ENCODE measurements at places on chromosomes 3 and 15.
A peak's percentile ranks its signal among the peaks of the same experiment; 100 is the strongest.

- DNase-seq = no peak
Observed at GRCh38 chr3:51712038-51712420, 5.2 kb downstream of the GRM2 start.

- no peak for DNase-seq
Observed at GRCh38 chr15:79657722-79658121, 225.6 kb downstream of the MINAR1 start.

GRCh38 chr15:59313641-59314332 lies 58.9 kb downstream of the MYO1E start:
- no peak for DNase-seq

DNA sequence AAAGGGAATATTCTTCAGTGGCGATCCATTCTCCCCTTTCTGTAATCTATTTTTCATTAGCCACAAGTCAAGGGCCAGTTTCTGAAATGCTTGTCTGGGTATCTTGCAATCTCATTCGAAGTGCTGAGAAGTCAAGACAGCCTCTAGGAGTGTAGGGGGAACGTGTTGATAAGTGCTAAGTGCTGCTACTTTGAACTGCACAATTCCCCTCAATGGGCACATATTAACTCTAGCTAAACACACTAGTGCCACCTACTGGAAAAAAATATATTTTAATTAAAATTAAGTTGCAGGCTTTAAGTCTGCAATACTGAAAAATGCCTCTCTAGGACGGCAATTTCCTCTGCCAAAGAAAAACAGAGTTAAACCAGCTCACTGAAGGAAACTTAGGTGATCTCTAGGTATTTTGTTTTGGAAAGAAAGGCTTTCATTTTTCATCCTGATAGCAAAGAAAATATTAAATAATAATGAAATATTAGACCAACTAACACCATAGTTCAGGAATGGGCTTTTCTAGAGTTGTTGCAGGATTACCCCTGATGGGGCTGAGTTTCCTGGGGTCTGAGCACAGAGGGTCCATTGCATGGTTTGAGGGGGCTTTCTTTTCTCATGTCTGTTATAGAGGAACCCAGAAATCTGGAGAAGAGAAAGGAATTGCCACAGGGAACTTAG lies 181.9 kb upstream of the KBTBD8 start:
- no peak for DNase-seq

- no peak for DNase-seq
Observed at GRCh38 chr3:114929971-114930732, 216.9 kb downstream of the ZBTB20 start.

DNA sequence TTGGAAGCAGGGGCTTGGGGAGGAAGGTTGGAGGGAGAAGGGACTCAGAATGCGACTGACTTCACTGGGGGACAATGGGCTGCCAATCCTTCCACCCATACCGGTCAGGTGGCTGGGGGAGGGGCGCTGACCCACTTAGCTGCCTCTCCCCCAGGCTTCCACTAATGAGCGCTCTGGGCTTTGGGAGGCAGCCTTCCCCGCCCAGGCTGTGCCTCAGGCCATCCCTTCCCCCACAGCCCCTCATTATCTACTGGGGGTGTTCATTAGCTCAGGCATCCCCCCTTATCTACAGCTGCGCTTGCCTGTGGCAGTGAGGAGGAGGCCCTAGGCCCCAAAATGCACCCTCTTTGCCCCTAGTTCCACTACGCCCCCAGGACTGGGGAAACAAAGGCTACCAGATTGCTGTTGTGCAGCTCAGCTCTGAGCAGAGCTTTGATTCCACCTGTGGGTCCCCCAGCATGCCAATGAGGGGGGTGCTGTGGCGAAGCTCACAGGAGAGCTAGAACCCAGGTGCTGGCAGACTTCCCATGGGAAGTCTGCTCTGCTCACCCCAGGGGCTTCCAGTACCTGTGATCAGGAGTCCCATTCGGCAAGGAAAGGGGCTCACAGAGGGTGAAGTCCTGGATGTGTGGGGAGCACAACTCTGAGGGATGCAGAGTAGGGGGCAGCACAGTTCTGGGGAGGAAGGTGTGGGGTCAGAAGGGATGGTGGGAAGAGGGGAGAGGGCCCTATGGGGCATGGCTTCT lies 29.4 kb upstream of the SEMA3F start:
- DNase-seq = no peak

DNA sequence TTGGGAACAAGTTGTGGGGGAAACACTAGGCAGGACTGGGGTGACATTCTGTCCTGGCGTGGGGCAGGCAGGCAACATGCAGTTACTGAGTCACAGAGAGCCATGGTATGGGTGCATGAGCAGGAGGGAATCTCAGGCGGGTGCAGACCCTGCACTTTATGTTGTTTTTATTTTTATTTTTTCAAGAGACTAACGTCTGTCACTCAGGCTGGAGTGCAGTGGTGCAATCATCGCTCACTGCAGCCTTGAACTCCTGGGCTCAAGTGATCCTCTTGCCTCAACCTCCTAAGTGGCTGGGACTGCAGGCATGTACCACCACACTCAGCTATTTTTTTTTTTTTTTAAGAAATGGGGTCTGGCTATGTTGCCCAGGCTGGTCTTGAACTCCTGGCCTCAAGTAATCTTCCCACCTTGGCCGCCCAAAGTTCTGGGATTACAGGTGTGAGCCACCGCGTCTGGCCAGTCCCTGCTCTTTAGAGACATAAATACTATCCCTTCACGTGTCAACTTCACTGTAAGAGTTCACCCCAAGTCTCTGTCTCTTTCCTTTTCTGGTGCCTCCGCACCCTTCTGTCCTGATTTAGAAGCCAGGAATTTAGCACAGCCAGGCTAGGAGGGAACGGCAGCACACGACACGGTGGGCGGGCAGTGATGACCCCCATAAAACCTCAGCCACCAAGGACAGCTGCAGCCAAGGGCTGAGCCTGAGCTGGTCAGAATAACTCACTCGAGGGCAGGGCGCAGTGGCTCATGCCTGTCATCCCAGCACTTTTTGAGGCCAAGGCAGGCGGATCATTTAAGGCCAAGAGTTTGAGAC lies 72.8 kb upstream of the IQSEC1 start:
- no peak for DNase-seq

DNA sequence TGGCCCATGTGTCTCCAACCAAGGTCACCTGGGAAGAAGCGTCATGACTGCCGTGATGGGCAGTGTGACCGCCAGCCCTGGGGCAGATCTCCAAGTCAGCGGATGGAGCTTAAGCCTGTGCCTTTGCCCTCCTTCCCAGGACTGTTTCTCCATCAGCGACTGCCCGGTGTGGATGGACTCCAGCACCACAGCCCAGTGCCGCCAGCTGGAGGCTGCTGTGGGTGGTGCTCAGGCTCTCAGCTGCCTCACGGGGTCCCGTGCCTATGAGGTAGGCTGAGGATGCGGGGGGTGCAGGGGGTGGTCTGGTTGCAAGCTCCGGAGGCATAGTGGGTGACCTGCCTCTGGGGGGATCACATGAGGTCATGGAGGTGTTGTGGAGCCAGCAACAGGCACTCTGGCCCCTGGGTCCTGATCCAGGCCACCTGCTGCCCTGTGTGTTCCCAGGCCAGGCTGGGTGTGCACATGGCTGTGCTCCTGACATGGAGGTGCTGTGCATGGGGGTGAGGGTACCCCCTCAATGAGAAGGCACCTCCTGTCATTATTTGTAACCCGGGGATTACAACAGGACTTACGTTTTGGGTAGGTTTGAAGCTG lies 19.0 kb downstream of the XYLB start:
- DNase-seq = no peak

GRCh38 chr3:67083277-67083676 lies 85.2 kb downstream of the KBTBD8 start:
- DNase-seq = peak; percentile 11

DNA sequence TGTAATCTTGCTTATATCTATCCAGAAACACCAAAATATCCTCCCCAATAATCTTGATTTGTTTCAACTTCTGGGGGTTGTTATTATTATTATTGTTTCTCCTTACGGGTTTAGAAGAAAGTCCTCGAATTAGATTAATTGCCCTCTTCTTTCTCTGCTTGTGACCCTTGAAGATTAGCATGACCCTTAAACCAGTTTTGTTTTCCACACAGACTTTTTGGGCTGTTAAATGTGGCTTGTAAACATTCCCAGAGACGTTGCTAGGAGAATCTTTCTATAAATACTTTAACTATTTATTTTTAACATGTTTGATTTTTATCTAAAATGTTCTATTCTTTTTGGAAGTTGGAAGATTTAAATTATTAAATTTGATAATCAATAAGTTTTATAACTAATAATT lies 4.3 kb upstream of the SUCNR1 start:
- DNase-seq = no peak

GRCh38 chr3:62135741-62136140 lies 237.6 kb downstream of the FEZF2 start:
- no peak for DNase-seq

DNA sequence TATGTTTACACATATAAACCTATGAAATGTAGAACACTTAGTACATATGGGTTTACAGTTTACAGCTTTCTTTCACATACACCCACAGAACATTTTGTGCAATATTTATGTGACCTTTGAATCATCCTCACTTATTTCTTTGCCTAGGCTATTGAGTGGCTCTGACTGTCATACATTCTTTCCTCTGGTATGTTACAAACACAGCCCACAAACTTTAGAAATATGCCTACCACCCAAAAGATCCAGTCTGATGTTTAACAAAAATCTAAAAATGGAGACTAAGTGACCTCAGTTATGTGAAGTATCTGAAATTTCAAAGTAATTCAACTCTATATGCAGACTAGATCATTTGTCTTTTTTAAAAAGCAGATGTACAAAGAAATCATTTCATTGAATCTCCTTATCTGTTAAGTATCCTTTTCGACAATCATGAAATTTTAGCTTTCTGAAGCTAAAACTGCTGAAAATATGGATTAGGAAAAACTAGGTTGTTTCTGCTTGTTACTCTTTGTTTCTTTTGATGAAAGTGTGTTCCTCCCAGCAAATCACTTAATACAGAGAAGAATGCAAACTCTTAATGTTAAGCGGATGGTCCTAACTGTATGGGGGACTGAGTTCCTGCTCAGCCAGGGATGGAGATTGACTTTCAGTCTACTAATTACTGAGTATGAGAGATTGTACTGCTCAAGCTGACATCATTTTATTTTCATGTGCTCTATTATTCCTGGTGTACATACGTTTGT lies 27.7 kb downstream of the CCDC54 start:
- no peak for DNase-seq

DNA sequence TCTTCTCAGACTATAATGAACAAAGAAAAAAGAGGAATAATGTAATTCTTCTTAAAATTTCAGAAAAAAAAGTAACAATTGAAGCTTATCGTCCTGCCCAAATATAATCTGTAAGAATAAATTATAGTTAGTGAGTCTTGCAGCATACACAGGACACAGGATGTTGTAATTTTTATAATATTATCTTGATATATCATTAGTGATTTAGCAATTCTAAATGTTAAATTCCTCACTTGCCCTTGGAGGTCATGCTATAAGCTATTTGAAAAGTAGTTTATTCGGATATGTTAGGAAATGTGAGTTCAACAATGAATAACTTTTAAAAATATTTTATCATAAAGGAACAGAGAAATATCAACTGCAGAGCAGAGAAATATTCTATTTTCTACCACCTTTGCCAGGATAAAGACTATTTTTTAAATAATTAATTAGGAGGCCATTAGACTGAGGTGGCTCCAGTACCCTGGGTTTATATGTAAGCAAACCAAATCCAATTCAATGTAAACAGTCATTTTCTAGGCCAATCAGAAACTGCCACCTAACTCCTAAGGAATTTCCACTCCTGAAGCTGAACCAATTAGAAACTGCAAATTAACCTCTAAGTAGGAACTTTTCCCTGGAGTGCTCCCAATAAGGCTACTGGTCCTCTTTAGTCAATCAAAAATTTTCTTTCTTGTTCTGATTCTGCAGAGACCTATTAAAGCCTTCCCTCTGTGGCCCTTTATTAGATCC lies 1109.3 kb downstream of the ROBO2 start:
- DNase-seq = no peak

DNA sequence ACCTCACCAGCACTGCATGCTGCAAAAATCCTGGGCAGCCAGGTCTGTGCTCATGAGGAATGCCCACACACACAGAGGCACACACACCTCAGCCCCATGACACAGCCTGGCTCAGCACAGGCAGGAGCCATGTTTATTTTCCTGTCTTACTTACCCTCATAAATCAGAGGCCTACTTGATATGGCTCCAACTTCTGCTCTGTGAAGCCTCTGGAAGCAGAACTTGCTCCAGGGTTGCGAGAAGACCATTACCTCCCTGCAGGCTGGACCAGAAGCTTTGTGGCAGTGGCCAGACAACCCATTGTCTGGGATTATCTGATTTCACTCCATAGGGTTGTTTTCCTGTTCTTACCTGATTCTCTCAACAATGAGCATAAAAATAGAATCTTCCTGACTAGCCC lies 43.8 kb upstream of the CMTM8 start:
- DNase-seq = no peak

DNA sequence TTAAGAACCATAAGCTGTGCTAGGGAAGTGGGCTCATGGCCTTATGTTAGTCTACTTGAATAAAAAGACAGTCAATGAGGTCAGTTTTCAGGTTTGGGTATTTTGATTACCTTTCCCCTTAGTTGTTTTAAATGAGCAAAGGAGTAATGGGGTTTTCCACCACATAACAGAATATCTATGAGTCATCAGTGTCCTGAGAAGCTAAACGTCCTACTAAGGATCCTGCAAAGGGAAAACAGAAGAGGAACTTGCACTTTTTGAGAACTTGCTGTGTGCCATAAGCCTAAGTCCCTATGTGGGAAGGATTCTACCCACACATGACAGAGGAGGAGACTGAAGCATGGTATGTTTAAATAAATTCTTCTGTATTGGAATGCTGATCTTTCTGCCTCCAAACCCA lies 292.8 kb upstream of the TMC3 start:
- DNase-seq = no peak

DNA sequence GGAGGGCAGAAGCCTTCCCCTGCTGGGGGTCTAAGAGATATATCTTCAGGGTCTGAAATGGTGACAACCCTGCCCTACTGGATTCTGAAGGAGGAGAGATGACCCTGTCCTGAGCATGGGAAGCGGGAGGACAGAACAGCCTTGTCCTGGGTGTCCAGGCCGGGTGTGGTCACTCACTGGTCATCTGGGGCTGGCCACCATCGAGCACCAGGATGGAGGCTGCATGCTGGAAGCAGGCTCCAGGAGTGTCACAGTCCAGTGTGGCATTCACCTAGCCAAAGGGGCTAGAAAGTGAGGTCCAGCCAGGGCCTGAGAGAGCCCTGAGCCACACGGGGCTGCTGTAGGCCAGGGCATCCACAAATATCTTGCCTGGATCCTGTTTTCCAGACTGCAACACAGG lies 5.2 kb downstream of the CDHR4 start:
- no peak for DNase-seq

- no peak for DNase-seq
Observed at GRCh38 chr15:84603630-84604379, 3.0 kb downstream of the ZSCAN2 start.

DNA sequence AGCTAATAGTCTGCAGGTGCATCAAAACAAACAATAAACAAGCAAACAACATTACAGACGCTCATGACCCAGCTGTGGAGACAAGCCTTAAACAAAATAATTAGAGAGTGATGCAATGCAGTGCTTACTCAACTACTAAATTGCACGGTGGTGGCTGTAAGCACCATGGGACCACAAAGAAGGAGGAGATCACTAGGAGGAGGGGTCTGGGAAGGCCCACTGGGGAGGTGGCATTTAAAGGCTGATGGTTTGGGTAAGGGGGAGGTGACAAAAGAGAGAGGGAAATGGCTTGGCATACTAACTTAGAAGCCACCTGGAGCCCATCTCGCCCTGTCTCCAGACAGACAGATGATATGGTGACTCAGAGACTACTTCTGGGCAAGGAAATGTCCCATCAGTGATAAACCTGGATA lies 516.7 kb downstream of the FOXP1 start:
- DNase-seq = peak; percentile 83

- peak; percentile 12 for DNase-seq
Observed at GRCh38 chr3:156483961-156484787, 70.7 kb downstream of the SSR3 start.

GRCh38 chr3:72746430-72747411 lies 101.5 kb downstream of the SHQ1 start:
- no peak for DNase-seq

Measured in HL-60 (cell line).